ENCODE measurements at places on chromosomes 6 and 20. TPM values are rescaled to one million over a fixed set of nuclear protein-coding genes. Genes with fewer than 3 reads are reported as not detected.

Gene NKX2-4
- total RNA-seq, result not detected

Gene ADGRG6
- total RNA-seq, result 1.5 TPM

Gene MICAL1
- total RNA-seq, result 76.7 TPM

Gene UTRN
- 62.9 TPM for total RNA-seq

Gene HSPA1L
- total RNA-seq, result 2.9 TPM

Gene PROCR
- 1.1 TPM for total RNA-seq

Gene XKR7
- total RNA-seq, result not detected

Gene SOBP
- total RNA-seq, result 0.44 TPM

- DNase-seq, result no peak
Measured at GRCh38 chr20:34986311-34987287, 30.9 kb downstream of the MYH7B start.

GRCh38 chr6:106128981-106129781 lies 43.0 kb downstream of the PRDM1 start:
- DNase-seq, result no peak

DNA sequence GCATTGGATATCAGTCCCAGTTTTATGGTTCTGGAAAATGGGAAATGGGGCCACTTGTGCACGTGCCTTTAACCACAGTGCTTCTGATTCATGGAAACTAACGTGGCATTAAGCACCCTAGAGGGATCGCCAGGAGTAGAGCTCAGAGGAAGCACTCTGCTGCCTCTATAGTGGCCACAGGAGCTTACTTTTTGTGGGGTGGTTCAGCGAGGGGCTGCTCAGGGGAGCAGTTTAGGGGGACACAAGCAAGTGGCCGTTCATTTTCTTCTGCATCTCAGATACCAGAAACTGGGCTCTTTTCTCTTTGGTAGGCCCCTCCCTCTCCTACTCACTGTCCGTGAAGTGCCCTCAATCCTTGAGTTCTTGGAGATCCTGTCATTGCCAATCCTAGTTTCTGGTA lies 28.5 kb downstream of the AGPAT4 start:
- DNase-seq, result no peak

DNA sequence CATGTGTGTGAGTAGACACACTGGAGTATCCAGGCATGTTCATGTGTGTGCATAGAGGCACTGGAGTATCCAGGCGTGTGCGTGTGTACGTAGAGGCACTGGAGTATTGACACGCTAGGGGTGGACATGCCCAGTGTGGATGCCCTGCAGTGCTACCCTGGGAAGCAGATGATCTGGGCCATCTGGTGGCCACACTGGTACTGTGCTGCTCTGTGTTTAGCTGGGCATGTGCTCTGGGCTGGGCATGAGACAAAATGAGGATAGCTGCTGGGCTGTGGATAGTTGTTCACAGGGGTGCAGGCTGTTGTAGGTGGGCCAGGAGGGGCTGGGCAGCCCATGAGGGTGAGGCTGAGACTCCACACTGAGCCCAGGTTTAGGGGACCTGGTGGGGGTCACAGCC lies 24.0 kb upstream of the NPBWR2 start:
- DNase-seq, result no peak

GRCh38 chr6:40355066-40355465 lies 232.1 kb downstream of the LRFN2 start:
- DNase-seq, result no peak

DNA sequence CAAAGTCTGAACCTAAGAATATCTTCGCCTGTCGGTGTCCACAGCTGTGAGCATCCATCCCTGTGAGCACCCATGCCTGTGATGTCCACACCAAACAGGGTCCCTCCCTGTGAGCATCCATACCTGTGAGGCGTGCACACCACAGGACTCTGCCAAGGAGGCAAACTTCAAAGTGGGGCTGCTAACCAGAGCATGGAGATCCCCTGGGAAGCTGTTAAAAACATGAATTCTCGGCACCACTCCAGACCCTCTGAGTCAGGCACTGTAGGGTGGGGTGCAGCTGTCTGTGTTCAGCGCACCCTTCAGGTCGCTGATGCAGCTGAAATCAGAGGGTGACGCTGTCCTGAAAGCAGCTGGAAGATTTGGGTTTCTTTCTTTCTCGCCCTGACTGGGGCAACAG lies 85.4 kb upstream of the NXT1 start:
- DNase-seq, result no peak

DNA sequence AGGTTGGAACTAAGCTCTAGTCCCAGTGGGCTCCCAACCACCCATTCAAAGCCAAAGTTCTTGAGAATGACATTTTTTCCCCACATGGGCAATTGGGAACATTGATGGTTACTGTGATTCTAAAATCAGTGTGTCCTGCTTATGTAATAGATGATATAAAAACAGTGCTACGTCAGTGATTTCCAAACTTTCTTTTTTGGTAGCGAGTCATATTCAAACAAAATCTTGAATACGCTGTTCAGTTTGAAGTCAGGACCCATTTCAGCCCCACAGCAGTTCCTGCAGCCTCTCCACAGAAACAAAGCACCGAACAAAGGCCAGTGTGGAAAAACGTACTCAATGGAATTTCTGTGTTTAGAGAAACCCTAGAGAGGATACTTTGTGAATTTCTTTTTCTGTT lies 170.0 kb upstream of the OLIG3 start:
- DNase-seq, result no peak

GRCh38 chr6:7204726-7205125 lies 97.0 kb downstream of the RREB1 start:
- no peak for DNase-seq

DNA sequence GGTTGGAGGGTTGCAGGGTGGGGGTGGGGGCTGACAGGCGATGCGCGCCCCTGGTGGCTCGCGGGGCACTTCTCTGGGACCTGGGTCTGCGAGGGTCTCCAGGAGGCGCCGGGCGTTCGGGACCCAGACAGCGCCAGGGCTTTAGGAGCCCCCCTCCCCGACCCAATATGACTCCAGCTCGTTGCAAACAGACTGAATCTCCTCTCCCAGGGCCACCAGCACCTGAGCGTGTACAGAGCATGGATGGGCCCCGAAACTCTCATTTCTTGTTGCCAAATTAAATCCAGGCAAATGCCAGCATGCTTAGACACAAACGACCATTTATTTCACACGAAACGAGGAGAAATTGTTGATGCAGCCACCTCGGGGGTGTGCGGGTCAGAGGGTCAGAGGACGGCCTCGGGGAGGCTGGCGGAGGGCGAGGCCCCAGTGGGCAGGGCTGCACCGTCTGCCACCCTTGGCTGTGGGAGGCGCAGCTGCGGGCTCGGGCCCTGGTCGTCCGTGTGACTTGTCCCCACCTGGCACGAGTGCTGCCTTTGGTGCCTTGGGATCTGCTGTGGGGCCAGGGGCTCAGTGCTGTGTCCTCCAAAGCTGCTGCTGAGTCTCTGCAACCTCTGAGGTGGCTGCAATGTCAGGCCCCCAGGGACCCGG lies 20.9 kb upstream of the GATA5 start:
- peak; percentile 56 for DNase-seq

DNA sequence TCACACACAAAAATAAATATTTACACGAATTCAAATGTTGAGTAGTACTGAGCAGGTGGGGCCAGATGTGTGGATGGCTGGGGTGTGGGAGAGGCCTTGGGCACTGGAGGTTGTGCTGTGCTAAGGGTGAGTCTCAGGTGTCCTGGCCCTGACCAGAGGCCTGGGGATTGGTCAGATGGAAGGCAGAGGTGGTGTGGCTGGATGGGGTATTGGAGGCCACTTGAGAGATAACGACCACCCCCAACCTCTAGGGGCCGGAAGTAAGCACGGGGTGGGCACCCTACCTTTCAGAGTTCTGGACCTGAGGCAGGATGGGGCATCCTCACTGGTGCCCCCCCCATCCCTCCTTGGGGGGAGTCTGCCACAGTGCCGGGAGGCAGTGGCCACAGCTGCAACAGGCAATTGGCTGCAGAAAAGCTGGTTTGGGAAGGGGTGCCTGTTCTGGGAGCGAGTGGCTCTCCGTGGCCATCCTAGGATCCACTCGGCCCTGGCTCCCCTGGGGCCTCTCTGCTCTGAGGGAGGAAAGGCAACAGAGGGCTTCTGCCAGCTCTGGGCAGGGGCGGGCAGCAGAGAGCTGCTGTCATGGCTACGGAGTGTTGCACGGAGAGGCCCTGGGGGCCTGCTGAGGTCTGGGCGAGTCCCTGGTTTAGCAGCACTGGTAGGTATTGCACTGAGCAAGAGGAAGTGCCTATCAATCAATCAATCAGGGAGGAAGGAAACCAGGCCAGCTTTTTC lies 87.6 kb downstream of the ASXL1 start:
- DNase-seq, result no peak

- DNase-seq, result peak; percentile 17
Measured at GRCh38 chr6:90319044-90319443, 22.4 kb upstream of the BACH2 start.

DNA sequence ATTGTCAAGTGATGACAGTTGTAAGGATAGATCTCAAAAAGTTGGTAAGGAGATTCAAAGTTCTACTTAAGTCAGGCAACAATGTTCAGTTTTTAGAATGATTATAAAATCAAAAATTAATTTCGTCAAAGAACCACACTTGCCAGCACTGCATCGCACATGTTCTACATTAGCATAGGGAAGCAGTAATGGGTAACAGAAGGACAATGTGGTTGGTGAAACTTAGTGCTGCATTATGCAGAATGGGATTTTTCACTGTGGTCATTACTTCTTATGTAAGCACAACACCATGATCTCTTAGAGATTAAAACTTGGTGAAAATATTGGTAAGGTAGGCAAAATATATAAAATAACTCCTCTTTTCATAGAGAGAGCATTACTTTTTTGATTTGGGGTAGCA lies 173.7 kb upstream of the THEMIS start:
- DNase-seq, result no peak

DNA sequence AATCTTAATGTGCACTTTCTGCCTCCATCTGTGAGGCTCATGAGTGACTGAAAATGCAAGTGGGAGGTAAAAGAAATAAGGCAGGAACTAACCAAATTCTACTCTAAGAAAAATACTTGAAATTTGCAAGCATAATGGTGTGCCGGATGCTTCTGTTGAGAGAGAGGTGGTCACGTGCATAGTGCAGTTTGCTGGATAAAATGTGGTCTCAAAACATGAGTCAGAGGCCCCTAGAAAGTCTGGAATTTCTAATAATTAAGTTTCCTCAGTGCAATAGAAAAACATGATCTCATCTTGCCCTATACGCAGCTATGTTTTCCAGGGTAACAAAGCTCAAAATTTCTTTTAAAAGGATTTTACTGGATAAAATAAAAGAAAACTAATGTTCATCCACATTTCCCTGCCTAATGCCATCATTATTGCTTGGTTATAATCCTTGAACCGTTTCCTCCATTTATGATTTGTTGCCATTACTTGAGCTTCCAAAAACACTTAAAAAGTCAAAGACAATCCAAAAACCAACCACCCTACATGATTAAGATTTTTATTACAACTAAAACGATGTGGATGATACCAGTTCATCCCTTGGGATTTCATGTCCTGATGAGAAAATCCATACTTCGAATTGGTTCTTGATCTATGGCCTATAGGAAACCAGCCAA lies 351.7 kb upstream of the ARID1B start:
- no peak for DNase-seq

GRCh38 chr6:167973148-167973885 lies 24.2 kb upstream of the KIF25 start:
- DNase-seq, result no peak

DNA sequence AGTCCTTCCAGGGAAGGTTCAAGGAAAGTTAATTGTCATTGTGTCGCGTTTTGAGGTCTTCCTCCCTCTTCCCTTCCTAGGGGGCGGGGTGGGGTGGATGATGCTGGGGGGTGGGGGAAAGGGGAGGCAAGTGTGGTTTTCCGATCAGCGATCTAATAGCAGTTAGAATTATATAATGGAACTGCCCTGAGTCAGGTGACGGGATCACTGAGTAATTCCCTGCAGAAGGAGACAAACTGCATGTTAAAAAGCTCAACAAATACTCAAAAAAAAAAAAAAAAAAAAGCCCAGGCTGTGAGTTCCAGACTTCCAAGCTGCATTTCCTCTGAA lies 240.4 kb downstream of the PHACTR1 start:
- no peak for DNase-seq

DNA sequence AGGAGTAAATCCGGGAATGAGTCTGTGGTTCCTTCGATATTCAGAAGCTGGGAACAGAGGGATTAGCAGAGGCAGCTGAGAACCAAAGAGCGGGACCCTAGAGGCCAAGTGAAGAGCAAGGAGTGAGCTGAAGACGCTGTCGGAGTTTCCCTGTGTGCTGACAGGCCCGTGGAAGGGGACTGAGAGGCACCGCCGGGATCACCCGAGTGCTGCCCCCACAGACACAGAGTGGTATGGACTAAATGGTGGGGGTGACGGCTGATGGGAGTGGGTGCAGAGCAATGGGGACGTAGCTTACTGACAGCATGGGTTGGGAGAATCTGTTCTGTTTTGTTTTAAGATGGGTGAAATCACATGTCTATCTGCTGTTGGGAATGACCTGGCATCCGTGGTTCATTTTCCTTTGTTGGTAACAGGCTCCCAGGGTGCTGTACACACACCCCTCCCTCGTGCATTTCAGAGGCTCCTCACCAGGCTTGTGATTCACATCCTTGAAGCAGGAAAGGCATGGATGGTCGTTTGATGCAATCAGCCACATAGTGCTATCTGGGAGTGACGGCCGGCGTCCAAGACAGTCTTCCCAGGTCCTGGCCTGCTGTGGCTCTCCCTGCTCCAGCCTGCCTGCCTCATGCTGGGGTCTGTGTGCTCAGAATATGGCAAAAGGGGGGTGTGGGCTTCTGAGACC lies 97.4 kb downstream of the THBS2 start:
- no peak for DNase-seq

DNA sequence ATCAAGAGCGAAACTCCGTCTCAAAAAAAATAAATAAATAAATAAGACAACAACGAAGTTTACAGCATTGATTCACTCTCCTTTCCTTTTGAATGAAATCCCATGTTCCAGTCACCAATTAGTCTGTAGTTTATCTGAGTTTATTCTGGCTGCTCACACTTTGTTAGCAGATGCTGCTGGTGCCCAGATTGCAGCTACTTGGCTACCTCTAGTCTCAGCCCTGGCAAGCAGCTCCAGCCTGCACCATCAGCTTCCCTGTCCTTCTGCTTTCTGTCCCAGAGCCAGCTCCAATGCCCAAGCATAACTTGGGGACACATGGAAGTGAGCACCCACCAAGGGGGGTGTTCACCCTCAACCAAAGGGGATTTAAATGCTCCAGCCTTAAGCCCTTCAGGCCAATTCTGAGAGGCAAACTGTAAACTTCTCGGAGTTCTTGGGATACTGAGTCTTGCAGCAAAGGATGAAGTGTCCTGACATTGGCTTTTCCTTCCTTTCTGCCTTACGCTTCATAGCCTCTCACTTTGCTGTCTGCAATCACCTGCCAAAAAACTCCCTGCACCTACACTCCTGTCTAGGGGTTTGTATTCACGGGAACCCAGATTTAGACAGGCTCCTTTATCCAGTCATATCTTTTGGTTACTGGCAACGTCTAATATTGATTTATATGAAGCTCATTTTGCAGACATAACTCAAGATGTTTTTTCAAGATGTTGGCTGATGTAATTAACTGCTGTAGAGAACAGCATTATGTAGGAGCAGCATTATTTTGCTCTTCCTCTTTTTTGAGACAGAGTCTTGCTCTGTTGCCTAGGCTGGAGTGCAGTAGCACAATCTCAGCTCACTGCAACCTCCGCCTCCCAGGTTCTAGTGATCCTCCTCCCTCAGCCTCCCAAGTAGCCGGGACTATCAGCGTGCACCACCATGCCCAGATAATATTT lies 9.8 kb upstream of the TASP1 start:
- no peak for DNase-seq

- no peak for DNase-seq
Measured at GRCh38 chr20:957544-957943, 41.4 kb upstream of the ANGPT4 start.

- no peak for DNase-seq
Measured at GRCh38 chr6:32666420-32667300, at the start of gene HLA-DQB1. Gene HLA-DQB1 (minus strand): TSS chr6:32666657. CDS start chr6:32666607, 50 bp downstream.

- no peak for DNase-seq
Measured at GRCh38 chr6:40582892-40583291, 4.3 kb downstream of the LRFN2 start.

All from activated T-cell treated with anti-CD3 and anti-CD28 coated beads, Interleukin-2, amount 50 U/mL, for 72 hours (primary cell).